Activated CD8-positive, alpha-beta memory T cell treated with anti-CD3 and anti-CD28 coated beads for 1 hour (primary cell): ENCODE measurements at places on chromosomes 3 and 15.

- no peak for DNase-seq
These were observed 16.2 kb downstream of the ZPLD1 start for GRCh38 chr3:102450976-102451375.

DNA sequence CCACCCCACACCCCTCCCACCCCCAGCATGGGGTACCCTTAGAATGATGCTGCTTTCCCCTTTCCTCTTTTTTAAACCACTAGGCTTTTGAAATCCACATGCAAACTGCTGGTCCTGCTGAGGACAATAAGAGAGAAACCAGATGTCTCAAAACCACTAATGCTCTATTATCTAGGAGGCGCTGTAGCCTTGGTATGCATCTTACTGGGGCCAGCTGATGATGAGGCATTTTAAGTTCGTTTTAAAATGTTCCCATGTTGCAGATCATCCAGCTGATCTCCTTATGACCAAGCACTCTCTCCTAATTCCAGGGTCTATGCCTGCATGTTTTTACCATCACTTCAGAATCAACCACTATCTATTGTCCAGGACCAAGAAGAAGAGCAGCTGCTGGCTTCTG is 1.3 kb downstream of the NME9 start:
- DNase-seq: no peak

DNA sequence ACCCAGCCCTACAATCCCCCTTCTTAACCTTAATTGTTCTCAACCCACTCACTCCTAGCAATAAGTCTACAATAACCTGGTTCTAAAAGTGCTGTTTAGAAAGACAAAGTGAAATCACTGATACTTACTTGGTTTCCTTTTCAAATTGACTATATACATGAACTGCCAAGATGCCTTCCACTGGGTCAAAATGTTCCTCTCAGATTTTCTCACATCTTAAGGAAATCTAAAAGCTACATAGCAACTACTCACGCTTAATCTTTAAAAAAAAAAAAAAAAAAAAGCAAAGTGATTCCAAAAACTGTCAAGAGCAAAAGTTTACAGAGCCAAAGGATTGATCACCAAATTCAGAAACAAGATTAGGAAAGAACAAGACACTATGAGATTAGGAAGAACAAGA is 68.7 kb upstream of the MAP4 start:
- DNase-seq: no peak

- DNase-seq: no peak
These were observed 151.1 kb upstream of the OSTN start for GRCh38 chr3:191047930-191048329.

DNA sequence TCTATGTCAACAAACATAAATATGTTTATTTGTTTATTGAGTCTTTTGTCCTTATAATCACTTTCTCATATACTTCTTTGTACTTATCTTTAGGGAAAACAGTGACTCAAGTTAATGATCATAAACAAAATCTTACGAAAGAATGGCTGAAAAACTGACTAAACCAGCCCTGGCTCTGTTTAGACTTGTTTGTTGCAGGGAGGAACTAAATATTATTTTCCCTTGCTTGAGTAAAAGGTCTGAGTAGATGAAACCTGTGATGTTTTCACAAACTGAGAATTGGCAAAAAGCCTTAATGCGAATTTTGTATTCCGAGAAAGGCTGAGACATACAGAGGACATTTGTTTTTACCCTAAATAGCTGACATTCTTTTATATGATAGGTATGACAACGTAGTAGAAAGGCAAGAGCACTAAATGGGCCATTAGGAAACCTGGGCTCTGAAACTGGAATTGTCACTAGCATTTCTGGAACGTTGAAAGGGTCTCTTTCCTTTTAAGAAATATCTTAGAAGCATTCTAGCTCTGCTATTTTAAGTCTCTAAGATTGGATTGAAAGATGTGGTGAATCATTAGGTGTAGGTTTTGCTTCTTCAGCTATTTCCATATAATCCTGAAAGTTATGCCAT is 18.2 kb upstream of the CLDN16 start:
- DNase-seq: no peak

- peak; percentile 23 for DNase-seq
These were observed 1.7 kb upstream of the LINGO1 start for GRCh38 chr15:77634266-77634962.

DNA sequence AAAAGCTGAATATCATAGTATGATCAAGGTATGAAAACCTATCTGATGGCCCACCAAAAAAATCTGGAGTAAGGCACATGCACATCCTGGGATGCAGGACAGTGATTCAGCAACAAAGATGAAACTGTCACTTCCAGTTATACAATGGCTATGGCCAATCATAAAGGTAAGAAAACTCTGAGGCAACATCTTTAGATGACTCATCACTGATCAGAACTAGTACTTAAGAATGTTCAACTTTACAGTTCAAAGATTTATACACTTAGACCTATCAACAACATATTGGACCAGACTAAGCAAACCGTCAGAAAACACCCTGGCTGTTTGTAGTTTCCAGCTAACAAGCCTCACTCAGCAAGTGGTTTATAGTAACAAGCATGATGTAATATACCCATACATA is 21.3 kb upstream of the PLCH1 start:
- DNase-seq: no peak

GRCh38 chr15:70092464-70093027 is 5.2 kb downstream of the TLE3 start:
- DNase-seq: no peak

DNA sequence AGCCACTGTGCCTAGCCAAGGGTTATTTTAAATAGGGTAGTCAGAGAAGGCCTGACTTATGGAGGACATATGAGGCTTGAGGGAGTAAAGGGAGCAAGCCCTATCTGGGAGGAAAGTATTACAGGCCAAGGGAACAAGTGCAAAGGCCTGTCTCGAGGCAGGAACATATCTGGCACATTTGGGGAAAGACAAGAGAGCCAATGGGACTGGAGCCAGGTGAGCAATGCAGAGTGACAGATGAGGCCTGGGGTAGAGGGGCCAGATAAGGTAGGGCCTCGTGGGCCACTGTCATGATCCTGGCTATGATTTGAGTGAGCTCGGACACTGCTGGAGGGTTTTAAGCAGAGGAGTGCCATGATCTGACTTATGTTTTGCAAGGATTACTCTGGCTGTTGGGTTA is 43.8 kb downstream of the DCP1A start:
- no peak for DNase-seq

DNA sequence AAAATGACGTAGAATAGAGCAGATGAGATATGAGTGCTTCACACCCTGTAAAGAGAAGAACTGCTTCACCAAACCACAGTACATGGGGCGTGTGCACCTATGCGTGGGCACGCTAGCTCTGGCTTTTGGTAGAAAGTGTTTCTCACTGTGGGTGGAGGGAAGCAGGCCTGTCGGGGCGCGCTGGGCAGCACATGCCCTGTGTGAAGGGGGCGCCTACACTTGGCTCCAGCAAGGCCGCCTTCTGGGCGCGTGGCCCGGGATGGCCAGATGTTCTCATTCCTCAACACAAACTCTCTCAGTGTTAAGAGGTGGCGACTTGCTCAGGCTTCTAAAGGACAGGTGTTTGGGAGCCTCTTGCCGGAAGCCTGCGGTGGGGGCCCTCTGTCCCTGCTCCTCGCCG is 90.0 kb downstream of the FBLN2 start:
- no peak for DNase-seq

DNA sequence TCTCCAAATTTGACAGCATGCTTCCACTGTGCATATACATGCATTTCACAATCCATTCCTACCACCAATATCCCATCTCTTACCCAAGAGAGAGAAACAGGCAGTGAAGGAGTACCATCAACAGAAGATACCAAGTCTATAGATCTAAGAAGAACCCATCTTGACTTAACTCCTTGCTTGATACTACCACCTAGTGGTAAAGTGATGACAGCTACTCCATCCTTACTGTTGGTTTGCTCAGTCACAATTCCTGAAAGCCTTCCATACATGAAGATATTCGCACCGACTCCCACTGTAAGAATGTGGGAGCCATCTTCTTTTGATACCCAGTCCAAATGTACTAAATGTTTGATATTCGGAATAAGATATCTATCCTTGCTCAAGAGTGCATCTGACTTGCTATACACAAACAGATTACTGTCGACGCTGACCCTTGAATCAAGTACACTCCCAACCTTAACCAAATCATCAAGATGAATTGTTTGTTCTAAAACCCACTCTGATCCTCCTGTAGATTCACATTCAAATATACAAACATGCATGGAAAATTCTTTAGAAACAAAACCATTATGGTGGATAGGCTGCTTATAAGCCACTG is 123.1 kb downstream of the DMXL2 start:
- no peak for DNase-seq

GRCh38 chr3:55164876-55165275 is 237.0 kb upstream of the LRTM1 start:
- DNase-seq: no peak

DNA sequence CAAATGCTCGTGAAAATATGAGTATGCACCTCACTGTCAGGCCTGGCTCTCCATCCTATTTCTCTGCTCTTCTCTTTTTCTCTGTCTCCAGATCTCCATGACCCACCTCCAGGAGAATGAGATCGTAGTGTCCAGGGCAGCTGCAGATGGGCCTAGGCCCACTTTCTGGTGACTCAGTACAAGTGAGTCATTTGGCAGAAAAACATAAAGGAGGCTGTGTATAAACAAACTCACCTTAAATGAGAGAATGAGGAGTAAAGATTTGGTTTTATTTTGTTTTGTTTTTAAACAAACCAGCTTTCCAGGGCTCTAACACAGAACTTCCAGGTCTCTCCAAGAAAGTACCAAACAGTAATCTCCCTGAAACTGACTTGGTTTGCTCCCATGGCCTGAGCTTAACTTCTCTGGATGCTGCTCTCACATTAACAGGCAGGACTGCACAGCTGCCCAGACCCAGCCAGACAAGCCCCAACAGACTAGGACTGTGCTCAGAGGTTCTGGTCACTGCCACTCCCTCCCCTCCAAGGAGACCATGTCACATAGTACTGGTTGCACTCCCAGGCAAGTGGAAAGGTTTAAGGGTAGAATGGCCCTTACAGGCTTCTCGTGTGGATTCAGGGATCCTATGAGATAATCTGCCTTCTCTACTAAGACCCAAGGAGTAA is 1.5 kb upstream of the HEG1 start:
- DNase-seq: no peak

DNA sequence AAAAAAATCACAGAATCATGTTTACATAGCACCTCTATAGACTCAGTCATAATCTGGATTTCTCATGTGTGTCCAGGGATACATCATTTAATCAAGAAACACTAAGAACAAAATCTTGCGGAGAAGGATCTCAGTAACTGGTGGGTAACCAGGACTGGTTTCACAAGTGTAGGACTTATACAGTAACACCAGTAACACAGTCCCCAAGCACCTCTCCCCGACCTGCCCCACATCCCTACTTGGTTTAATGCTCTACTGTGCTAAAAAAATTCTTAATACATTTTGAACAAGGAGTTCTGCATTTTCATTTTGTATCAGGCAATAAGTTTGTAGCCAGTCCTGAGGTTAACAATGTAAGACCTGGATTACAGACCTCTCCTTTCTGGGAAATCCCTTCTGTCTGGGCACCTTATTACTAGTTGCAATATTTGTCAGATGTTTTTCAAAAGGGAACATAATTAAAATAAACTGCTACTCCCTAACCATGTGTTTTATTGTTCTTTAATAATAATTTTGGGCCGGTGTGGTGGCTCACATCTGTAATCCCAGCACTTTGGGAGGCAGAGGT is 57.6 kb upstream of the BBX start:
- no peak for DNase-seq

DNA sequence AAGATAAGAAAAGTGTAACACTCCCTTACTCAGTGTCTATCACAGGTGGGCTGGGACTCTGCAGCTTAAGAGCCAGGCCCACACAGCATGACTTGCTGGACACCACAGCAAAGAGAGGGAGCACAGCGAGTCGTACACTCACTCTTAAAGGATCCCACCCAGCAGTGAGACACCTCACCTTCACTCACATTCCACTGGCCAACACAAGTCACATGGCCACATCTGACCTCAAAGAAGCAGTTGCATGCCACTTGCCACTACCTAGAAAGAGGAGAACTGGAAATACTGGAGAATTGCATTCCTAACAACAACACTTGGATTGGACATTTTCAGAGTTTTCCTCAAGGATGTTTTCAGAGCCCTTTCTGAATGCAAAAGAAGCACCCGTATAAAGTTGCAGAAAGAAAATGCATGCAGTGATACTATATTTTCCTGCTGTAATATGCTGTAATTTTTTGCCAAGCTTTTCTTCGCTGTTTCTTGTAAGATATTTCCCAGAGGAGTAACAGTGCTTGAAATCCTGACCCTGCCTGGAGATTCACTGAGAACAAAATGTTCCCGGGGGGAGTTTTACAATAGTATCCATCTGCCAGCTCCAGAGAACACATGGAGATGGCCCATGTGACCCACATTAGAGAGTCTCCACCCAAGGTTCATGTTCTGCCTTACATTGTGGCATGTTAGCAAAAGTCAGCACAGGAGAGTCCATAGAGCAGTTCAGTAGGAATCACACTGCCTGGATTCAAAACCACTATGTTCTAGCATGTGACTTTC is 42.2 kb downstream of the TRIM42 start:
- no peak for DNase-seq

DNA sequence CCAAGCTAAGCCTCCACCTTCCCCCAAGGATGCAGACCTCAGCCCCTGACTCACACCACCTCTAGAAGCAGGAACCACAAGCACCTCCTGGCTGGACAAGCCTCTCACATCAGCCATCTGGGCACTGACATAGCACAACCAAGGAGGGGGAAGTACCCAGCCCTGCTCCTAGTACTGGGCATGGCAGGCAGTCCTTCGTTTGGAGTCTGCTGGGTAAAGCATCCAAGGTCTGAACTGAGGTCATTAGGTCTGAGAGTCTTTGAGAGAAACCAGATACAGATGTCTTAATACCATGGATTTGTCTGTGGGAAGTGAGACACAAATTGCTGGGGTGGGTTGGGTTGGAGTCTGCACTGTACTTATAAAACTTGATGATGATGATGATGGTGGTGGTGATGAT is 61.8 kb downstream of the CCDC33 start:
- no peak for DNase-seq

DNA sequence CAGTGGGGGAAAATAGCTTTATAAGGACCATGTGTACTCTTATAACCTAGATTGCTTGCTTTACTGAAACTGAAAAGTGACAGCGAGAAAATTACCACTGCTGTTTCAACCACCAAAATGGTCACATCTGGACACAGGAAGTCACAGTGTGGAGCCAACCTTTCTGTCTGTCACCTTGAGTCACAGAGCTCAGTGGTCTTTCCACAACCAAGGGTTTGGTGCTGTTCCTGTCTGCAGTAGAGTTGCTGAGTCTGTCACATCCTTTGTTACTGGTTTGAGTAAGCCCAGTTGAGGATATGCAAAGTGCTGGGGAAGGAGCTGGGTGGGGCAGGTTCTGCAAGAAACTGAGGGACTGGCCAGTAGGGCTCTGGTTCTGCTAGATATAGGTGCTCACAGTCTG is 139.1 kb upstream of the EIF1B start:
- DNase-seq: no peak

- no peak for DNase-seq
These were observed 41.5 kb downstream of the SLCO3A1 start for GRCh38 chr15:91895051-91895450.

GRCh38 chr3:24476871-24477656 is 17.6 kb downstream of the THRB start:
- DNase-seq: no peak
